Activated CD4-positive, alpha-beta T cell treated with anti-CD3 and anti-CD28 coated beads, Interleukin-2, Interleukin-6, amounts not matched to agents 100 ng/mL and 50 ng/mL, durations not matched to agents 16 hours and 8 hours (primary cell): ENCODE measurements at places on chromosomes 11 and 22.

DNA sequence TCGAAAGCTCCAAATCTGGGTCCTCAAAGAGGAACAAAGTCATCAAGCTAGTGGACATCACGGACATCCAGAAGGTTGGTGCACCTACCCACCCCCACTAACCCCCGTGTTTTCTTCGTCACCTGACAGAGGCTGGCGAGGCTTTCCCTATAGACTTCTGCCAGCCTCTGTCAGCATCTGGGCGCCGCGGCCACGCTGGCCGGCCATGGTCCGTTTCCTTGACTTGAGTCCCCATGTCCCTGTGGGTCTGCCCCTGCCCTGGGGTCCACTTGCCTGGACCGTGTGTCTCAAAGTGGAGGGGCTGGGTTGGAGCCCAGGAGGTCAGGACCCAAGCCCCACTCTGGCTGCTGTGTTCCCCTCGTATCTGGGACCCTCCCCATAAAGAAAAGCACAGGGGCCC, 55.3 kb downstream of the GRAMD4 start:
- no peak for DNase-seq

GRCh38 chr22:24133187-24133965, 47.9 kb upstream of the SUSD2 start:
- DNase-seq, result no peak

DNA sequence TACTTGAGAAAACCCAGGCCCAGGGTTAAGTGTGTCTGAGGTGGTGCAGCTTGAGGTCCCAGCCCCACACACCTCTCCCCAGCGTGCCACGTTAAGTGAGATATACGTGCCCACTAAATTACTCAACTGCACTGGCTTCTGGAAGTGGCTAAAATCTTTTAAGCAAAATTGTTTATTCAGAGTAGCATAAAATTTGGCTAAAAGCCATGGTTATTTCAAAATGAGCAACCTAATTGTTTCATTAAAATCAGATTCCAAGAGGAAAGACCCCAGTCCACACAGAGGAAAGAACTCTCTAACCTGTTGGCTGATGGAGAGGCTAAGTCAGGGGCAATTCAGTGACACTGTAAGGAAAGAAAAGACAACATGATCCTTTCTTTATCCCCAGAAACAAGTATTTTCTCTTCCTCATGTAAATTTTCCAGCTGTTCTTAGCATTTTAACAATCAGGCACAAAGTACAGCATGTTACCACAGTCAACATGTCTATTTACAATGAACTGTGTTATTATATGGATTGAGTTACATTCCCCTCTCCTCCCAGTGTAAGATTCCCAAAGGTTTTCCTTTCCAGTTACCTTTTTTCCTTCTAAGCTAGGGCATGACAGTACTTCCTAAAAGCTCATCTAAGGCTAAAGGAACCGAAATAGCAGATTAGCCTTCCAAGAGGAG, 26.6 kb downstream of the NUP50 start:
- no peak for DNase-seq

DNA sequence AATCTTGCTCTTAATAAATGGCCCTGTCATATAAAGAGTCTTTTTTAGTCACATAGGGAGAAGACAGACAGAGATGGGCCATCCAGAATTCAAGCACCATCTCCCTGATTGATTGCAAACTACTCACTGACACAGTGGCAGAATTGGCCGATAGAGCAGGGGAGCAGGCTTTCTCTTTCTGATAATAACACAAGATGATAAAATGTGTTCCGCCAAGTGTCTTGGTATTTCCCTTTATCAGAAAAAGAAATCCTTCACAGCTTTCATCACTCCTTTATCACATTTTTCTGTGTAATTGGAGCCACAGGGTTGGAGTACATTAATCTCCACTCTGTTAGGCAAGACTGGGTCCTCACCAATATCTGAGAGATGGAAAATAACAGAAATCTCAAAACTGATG, 406.0 kb downstream of the TMEM135 start:
- DNase-seq, result no peak

GRCh38 chr11:19979519-19979845, 180.8 kb downstream of the DBX1 start:
- no peak for DNase-seq

- DNase-seq, result no peak
Observed at GRCh38 chr11:102108734-102109440, 1.4 kb upstream of the YAP1 start.

DNA sequence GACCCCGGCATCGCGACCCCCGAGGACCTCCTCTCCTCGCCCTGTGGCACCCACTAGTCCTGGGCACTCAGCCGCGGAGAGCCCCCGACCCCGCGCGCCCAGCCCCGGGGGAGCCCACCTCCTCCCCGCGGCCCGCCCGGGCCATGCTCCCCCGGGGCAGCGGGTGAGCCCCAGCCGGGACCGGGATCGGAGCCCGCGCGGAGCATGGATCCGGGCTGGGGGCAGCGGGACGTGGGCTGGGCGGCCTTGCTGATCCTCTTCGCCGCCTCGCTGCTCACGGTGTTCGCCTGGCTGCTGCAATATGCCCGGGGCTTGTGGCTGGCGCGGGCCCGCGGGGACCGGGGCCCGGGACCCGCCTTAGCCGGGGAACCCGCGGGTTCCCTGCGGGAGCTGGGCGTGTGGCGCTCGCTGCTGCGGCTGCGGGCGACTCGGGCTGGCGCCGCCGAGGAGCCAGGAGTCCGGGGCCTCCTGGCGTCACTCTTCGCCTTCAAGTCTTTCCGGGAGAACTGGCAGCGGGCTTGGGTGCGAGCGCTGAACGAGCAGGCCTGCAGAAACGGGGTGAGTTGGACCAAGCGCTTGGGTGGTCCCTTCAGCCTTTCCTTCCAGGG, 498 bp downstream of the C2CD2L start:
- DNase-seq, result no peak

DNA sequence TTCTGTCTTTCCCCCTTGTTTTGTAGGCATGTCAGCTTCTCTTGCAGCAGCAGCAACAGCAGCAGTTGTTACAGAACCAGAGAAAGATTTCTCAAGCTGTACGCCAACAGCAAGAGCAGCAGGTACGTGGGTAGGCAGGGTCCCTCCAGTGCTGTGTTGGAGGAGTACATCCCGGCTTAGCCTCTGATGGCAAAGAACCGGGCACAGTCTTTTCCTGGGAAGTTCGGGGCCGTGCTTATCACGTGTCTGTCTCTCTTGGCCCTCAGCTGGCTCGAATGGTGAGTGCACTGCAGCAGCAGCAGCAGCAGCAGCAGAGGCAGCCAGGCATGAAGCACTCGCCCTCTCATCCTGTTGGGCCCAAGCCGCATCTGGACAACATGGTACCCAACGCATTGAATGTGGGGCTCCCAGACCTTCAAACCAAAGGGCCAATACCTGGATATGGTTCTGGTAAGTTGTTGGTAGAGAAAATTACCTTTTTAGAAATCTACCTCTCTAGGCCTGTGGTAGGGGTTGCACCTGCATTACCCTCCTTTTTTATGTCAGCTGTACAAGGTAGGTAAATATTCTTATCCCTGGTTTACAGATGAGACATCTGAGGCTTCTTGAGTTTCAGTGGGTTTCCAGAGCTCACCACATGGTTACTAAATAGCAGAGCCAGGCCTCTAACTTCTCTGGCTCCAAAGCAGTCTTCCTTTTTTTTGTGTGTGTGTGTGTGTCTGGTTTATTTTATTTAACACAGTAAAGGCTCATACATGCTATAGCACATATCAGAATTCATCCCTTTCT, 45.2 kb upstream of the ADSL start:
- peak; percentile 57 for DNase-seq

- DNase-seq, result no peak
Observed at GRCh38 chr11:10291801-10292638, 2.0 kb downstream of the SBF2 start.

- DNase-seq, result no peak
Observed at GRCh38 chr22:30827646-30828045, 133.0 kb downstream of the OSBP2 start.

DNA sequence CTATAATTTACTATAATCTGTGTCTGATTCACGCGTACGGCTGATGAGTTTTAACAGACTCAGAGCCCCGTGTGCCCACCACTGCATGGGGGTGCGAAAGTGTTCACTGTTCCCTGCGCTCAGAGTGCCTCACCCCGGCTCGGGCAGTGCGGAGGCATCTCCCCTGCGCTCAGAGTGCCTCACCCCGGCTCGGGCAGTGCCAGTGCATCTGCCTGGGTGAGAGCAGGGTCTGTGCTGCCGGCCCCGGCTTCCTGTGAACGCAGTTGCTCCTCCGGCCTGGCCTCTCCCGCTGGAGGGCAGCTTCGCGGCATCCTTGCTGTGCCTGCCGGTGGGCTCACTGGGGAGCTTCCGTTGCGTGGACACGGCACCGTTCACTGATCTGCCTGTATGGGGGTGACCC, 14.2 kb downstream of the PTDSS2 start:
- DNase-seq, result no peak

GRCh38 chr22:48663297-48663696, 1164.4 kb downstream of the BRD1 start:
- DNase-seq, result peak; percentile 17

DNA sequence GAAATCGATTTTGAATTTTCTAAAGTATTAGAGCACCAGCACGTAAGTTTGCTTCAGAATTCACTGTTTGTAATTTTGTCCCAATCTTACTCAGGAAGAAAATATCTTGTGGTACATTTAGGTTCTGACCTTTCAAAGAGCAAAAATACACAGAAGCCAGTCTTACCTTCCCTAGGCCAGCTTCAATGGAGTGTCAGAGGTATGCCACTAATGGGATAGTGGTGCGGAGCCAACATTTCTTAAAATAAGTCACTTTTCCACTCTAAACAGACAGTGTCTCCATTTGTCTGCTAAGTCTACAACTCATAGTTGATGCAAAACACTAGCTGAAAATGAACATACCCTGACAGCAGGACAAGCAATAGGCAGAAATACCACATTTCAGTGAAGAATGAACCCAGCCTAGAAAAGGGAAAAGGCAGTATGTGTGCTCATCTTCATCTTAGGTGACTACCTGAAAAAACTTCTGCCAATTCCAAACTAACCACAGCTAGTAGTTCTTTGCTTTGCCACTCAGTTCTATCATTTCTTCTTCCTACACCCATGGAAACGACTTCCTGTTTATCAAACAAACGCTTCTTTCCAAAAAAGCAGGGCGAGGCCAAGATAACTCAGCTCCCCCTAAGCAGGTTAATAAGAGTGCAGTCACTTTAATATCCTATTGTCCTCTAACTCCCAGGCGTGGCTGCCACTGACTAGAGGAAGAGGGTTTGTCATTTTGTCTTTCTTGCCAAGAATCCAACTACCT, 94.0 kb upstream of the APOA1 start:
- peak; percentile 69 for DNase-seq

- DNase-seq, result peak; percentile 31
Observed at GRCh38 chr11:13183094-13183825, 94.3 kb upstream of the BMAL1 start.

DNA sequence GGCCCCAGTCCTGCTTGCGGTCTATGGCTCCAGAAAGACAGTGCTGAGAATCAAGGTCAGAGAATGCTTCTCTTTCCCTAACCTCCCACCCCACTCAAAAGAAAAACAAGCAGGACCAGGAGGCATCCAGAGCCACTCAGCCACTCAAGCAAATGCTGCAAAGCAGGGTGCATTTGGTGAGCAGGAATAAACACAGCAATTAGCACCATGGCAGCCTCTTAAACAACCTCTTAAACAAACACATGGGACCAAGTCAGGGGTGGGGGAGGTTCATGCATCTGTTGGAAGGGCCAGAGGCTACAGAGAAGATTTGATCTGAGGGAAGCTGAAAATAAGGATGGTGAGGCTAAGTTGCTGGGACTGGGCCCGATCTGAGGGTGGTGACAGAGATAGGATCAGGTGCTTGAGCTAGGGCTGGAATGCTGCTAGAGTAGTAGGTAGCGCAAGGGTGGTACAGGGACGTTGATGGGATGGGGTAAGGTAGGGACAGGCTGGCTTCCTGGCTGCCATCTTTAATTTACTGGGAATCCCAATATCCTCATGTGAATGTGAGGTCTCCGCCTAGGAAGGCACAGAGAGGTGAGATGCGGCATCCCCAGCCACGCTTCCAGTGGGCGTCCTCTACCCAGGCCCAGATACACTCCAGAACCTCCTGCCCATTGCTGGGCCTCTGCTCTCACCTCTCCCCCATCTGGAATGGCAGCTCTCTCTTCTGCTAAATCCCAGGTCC, 26.6 kb upstream of the LMO1 start:
- no peak for DNase-seq

GRCh38 chr11:45155058-45155551, 8.7 kb downstream of the PRDM11 start:
- DNase-seq, result no peak

GRCh38 chr11:65501472-65502273, 2.8 kb downstream of the MALAT1 start:
- no peak for DNase-seq

DNA sequence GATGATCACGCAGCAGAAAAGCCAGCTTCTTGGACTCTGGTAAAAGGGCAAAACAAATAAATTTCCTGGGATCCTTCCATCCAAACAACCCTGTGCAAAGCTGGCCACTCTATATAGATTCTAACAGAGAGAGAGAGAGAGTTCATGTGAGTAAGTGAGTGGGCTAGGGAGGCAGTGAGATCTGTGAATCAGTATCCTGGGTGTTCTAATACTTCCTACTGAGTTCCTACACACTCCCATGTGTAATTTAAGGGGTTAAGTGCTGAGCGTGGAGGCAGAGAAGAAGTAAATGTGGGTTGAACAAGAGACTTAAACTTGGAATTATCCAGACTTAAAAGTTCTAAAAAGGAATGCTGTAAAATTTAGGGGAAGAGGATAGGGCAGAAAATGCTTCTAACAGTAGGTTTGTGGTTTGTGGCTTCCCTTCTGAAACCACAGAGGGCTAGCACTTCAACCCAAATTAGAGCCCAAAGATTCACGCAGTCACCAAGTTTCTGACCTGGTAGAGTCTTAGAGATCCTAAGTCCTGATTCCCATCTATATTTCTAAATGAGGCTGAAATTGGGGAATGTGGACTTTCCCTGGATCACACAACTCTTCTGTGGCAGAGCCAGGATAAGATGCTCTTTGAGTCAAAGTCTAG, 413.9 kb downstream of the TENM4 start:
- peak; percentile 19 for DNase-seq

- DNase-seq, result no peak
Observed at GRCh38 chr22:26276529-26277160, 107.4 kb downstream of the SEZ6L start.
